T-helper 2 cell (primary cell): ENCODE measurements at places on chromosomes 5 and 9.

GRCh38 chr9:131100445-131100844 lies 4.1 kb downstream of the AIF1L start:
- DNase-seq: no peak

GRCh38 chr5:17801595-17801994 lies 167.3 kb downstream of the TAF11L14 start:
- DNase-seq: no peak

DNA sequence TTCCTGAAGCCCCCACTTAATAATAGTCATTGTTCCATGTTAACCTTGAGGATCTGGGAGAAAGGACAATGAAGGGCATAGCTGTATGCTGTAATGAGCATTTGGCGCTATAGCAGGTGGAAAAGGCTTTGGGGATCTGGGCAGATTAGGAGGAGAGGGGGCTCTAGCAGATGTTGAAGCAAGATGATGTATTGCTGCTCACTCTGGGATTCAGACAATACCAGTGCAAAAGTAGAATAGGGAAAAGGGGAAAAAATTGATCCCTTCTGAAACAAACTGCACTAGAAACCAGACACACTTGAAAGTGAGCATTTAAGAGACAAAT lies 575.3 kb upstream of the MEF2C start:
- no peak for DNase-seq

GRCh38 chr9:35659340-35659739 lies 1.2 kb downstream of the CCDC107 start:
- DNase-seq: no peak

DNA sequence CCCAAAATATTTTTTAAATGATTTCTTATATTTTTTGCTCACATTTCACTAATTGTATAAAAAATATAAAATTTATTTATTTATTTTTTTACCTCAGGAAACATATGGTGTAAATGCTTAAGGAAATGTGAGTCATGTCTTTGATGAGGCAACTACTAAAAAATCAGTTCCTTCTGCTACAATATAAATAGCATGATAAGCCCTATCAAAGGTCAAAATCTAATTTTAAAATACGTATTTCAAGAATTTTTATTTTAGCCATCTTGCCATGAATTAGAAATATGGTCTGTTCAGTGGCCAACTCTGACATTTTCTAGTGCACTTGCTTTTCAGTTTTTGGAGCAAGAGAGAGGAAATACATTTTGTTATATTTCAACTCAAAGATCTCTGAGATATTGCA lies 50.5 kb downstream of the PDE4D start:
- no peak for DNase-seq

DNA sequence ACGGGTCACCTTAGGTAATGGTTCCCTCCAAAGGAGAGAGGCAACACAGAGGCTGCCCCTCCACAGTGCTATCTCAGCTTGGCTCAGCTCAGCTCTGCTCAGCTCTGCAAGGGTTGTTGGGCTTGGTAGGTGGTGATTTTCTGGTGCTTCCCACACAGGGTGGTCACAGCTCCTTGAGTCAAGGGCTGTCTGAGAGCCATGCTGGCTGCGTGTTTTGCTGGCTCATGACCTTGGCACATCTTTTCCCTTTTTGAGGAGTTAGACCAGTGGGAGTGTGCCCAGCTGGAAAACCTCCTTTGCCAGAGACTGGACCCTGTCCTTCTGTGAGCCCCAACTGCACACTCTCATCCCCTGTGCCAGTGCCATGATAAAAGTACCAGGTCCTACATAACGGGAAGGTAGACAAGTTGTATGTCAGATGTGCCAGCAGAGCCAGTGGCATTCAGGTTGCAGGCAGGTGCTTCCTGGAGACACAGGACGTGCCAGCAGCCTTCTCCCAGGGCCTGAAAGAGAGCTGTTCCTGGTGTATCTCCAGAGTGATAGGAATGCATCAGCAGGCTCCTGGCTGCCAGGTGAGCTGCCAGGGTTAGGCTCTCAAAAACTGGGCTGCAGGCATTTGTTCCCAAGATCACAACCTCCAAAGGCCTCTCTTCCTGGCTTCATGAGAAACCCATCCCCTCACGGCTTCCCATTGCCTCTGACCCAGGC lies 118.6 kb upstream of the CXCL14 start:
- no peak for DNase-seq

DNA sequence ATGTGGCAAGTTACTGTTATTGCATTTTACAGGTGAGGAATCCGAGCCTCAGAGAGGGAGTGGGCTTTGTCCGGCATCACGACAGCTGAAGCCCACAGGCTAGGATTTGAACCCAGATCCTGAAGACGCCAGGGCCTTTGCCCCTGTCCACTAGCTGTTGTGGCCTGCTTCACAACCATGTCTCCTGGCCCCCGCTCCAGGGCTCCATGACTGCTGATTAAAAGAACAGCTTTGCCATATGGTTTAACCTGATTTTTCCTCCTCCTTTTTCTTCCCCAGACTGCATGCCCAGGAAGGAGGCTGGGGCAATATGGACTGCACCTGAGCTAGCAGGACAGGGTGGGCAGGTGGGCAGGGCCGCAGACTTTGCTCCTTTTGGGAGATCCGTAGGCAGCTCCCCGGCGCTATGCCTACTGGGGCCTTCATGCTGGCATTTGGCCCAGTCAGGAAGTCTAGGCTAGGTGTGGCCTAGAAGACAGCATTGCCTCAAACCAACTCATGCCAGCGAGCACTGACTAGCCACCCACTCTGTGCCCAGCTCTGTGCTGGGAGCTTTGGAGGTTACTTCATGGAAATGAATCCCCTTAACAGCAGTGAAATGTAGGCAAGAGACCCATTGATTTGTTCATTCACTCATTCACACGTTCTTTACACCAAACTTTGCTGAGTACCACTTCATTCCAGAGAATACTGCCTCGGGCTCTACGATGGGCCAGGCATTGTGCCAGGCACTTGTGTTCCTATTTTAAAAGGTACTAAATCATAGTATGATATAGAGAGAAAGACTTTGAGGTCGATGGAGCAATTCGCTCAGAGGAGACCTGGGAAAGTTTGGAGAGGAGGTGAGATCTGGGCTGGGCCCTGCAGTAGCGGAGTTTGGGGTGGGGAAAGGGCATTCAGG lies 94.3 kb upstream of the CPEB4 start:
- DNase-seq: no peak

GRCh38 chr5:115873392-115873791 lies 31.7 kb downstream of the AP3S1 start:
- no peak for DNase-seq

- no peak for DNase-seq
Observed at GRCh38 chr9:111603041-111603440, 3.6 kb upstream of the PTGR1 start.

- no peak for DNase-seq
Observed at GRCh38 chr5:138944527-138945322, 69.6 kb upstream of the LRRTM2 start.

- DNase-seq: no peak
Observed at GRCh38 chr5:145244251-145244650, 590.9 kb downstream of the PRELID2 start.

DNA sequence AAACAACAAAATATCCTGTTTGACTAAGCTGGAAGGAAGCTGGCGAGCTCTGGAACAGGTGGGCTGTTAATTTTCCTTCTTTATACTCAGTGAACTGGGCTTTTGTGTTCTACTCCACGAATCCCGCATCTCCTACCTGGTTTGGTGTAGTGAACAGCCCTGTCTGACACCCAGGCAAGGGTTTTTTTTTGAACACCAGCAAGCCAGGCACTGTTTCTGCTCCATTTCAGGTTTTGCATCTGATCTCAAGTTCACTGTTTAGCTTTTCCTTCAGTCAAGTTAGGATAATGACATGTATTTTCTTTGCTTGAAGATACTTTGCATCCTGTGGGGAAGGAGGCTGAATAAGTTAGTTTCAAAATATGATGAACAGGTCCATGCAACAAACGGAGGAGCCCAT lies 204.5 kb downstream of the SEMA6A start:
- DNase-seq: no peak

GRCh38 chr9:37433867-37434371 lies 11.4 kb downstream of the GRHPR start:
- no peak for DNase-seq

- no peak for DNase-seq
Observed at GRCh38 chr9:129550199-129550839, 70.6 kb downstream of the C9orf50 start.

GRCh38 chr9:135365013-135365768 lies 114.4 kb upstream of the PPP1R26 start:
- no peak for DNase-seq
